Stimulated activated naive B cell treated with anti-CD40 and anti-IgM and Interleukin-4, amounts not matched to agents 10 μg/mL and 1 μg/mL and 100 μg/mL, for 72 hours (primary cell): ENCODE measurements at places on chromosomes 3 and 15.

DNA sequence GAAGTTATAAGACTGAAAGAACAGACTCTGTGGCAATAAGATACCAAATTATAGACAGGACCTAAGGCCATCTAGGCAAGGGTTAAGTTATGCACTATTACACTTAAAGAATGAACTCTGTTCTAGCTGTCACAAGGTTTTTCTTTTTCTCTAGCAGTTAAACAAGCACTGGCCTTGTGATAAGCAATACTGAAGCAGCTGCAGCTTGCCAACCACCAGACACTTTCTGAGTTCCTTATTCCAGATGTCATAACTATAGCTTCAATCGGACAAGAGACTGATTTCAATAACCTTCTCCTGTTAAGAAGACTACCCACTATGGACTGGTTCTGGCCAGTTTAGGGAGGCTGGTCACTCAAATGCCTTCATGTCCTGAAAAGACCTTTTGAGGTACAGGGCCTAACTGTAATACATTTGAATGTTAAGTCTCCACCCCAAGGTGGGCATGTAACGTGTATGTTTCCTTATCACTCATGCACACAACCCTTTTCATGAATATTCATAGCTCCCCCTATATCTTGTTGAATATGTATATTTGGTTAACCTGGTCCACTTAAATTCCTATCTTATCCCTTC, 85.8 kb downstream of the CFAP20DC start:
- H3K4me1 ChIP-seq = no peaks in the 10 kb centered on the region
- DNase-seq = no peak
- H3K4me3 ChIP-seq = no peak overlapping the region
- no peak overlapping the region for H3K27ac ChIP-seq

DNA sequence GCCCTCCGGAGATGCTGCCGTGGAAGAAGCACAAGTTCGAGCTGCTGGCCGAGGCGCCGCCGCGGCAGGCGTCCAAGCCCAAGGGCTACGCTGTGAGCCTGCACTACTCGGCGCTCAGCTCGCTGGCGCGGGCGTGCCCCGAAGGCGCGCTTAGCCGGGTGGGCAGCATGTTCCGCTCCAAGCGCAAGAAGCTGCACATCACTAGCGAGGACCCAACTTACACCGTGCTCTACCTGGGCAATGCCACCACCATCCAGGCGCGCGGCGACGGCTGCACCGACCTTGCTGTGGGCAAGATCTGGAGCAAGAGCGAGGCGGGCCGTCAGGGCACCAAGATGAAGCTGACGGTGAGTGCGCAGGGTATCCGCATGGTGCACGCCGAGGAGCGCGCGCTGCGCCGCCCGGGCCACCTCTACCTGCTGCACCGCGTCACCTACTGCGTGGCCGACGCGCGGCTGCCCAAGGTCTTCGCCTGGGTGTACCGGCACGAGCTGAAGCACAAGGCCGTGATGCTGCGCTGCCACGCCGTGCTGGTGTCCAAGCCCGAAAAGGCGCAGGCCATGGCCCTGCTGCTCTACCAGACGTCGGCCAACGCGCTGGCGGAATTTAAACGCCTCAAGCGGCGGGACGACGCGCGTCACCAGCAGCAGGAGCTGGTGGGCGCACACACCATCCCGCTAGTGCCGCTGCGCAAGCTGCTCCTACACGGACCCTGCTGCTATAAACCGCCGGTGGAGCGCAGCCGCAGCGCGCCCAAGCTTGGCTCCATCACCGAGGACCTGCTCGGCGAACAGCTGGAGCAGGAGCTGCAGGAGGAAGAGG, 1.3 kb downstream of the FAM43A start:
- DNase-seq = peak; percentile 23
- peak overlapping the region; percentile 95 for H3K4me3 ChIP-seq
- H3K4me1 ChIP-seq = peaks cover 88% of the 10 kb centered on the region
- H3K36me3 ChIP-seq = no peaks in the 10 kb centered on the region

DNA sequence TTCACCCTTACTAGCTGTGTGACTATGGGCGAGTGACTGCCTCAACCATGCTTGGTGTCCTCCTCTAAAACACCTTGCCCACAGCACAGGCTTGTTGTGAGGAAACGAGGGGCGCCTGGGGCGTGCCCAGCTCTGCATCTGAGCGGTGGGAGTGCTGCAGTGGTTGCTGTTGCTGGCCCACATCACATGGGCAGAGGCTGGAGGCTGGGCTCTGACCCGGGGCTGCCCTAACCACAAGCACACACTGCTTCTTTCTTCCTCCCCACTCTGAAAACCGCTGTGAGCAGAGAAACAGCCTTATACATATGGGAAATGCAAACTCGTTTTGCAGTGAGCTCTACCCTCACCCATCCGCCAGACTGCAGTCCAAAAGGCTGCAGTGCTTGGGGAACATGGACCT, 74.8 kb upstream of the RPL32 start:
- no peaks in the 10 kb centered on the region for H3K27me3 ChIP-seq
- no peak overlapping the region for H3K4me3 ChIP-seq
- peak overlapping the region; percentile 71 for H3K27ac ChIP-seq

DNA sequence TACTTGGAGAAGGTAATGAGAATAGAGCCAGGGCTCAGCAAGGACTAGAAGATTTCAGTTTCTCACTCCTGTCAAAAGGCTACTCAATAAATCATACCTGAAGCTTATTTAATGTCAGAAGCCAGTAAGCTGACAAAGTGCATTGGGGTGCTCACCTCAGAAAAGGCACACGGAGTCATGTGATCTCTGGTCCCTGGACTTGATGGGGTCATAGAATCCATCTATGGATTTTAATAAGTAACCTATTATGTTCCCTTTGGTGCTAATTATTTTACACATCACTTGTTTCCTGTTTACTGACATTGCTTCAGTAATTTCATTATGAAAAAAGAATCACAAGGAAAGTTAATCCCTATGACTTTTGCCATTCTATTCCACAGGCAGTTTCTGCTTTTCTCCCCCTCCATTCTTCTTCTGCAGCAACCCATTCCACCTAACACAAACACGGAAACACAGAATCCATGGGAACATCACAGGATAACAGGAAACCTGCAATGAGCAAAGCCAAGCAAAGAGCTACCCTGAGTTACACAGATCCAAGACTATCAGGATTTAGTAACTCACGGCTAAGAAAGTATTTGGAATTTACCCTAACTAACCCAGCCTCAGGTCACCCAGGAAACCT, 159.6 kb downstream of the MEIS2 start:
- H3K4me3 ChIP-seq = no peak overlapping the region
- no peaks in the 10 kb centered on the region for H3K27me3 ChIP-seq
- DNase-seq = no peak
- no peaks in the 10 kb centered on the region for H3K36me3 ChIP-seq
- no peak overlapping the region for H3K27ac ChIP-seq

DNA sequence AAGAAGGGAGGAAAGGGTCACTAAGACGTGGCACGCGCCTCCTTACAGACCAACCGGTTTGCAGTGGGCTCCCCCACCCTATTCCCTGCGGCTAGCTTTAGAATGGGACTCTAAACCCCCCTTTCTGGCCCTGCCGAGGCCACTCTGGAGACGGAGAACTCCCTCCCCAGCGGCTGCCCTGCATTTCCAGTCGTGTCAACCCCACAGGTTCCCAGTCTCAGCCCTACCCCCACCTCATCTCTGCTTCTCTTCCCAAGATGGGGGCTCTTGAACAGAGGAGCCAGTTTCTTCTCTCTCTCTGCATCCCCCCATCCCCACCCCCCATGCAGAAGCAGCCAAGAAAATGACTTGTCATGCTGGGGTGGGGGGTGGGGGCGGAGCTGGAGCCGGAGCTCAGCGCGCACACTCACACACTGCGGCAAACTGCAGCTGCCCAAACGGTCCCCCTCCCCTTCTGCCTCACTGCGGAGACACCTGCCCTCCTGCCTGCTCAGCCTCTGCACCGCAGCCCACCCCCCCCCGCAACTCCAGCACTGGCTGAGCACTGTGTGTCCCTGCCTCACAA, 871 bp downstream of the MAP1A start:
- H3K4me3 ChIP-seq = peak overlapping the region; percentile 89
- peaks cover 31% of the 10 kb centered on the region for H3K27me3 ChIP-seq
- peak overlapping the region; percentile 67 for H3K27ac ChIP-seq
- H3K4me1 ChIP-seq = peaks cover 48% of the 10 kb centered on the region

GRCh38 chr15:67157521-67158252, 92.3 kb downstream of the SMAD3 start:
- no peak for DNase-seq
- no peaks in the 10 kb centered on the region for H3K27me3 ChIP-seq
- peaks cover 30% of the 10 kb centered on the region for H3K36me3 ChIP-seq
- no peak overlapping the region for H3K4me3 ChIP-seq

- no peak overlapping the region for H3K27ac ChIP-seq
- no peak for DNase-seq
- H3K4me1 ChIP-seq = peaks cover 11% of the 10 kb centered on the region
- no peak overlapping the region for H3K4me3 ChIP-seq
- H3K36me3 ChIP-seq = peaks cover 3% of the 10 kb centered on the region
Measured at GRCh38 chr15:77552066-77552465, 80.6 kb downstream of the LINGO1 start.

GRCh38 chr3:114119776-114120175, 59.1 kb downstream of the DRD3 start:
- no peak for DNase-seq
- no peaks in the 10 kb centered on the region for H3K36me3 ChIP-seq
- no peak overlapping the region for H3K27ac ChIP-seq
- H3K4me3 ChIP-seq = no peak overlapping the region

DNA sequence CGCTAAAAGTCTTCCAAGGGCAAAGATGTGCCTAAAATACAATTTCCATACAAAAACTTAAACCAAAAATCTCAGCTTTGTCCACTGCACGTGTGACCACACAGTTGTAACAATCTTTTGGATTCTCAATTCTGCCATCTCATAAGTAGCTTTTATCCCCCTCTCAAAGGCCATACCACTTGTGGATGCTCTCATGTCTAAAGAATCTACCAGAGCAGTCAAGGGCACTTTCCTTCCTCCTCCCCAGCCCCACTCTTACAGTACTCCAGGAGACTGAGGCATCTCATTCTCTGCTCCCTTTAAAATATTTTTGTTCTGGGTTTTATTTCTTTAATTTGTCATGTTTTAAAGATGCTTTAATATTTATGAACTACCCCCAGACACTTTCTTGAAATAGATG, 102.3 kb upstream of the PFN2 start:
- no peaks in the 10 kb centered on the region for H3K36me3 ChIP-seq
- DNase-seq = no peak
- H3K27me3 ChIP-seq = peaks cover 7% of the 10 kb centered on the region
- H3K27ac ChIP-seq = no peak overlapping the region

DNA sequence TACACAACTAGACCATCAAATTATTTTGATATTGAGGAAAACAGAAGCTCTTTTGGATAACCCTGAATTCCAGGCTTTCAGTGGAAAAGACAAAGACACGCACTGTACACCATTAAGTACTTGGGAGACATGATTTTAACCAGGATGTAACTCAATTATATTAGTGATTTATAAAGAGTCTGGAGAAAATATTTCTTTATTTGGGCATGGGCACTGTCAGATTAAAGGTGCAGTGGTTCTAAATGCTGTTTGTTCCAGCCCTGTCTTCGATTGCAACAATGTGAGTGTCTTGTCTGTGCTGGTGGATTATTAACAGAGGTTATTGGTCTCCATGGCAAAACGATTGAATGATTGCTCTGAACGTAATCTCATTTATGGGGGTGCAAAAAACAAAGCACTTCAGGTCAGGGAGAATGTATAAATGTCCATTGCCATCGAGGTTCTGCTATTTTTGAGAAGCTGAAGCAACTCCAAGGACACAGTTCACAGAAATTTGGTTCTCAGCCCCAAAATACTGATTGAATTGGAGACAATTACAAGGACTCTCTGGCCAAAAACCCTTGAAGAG, at the start of gene TM4SF4:
Gene TM4SF4 (plus strand): TSS at position 448 of the 568 bp plus-strand sequence. CDS start 181 bp downstream, outside the sequence.
- no peak within 1 kb of the TSS for H3K4me3 ChIP-seq
- no peak within 1 kb of the TSS for H3K27ac ChIP-seq
- no peaks in the 10 kb centered on the region for H3K4me1 ChIP-seq
- H3K27me3 ChIP-seq = peaks cover 8% of the 10 kb centered on the region

DNA sequence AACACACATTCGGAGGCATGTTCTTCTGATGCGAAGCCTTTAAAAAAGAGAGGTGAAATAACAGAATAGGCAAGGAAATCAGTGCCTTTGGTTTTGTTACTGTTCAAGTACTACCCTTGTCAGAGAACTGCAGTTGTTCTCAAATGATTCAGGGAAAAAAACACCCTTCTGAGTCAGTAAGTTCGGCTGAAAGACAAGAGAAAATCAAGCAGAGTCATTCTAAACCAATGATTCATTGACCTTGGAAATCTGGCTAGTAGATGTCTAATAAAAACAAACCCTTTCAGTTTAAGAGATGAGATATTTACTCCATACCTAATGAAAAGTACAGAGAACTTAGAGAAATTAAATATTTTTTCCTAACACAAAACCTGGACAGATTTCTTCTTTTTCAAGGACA, 72.7 kb upstream of the ABI3BP start:
- no peaks in the 10 kb centered on the region for H3K4me1 ChIP-seq
- H3K4me3 ChIP-seq = no peak overlapping the region
- no peak for DNase-seq
- peaks cover 12% of the 10 kb centered on the region for H3K27me3 ChIP-seq

GRCh38 chr3:140845882-140846281, 95.8 kb upstream of the SLC25A36 start:
- H3K27me3 ChIP-seq = peaks cover 11% of the 10 kb centered on the region
- H3K4me1 ChIP-seq = peaks cover 26% of the 10 kb centered on the region
- no peak overlapping the region for H3K27ac ChIP-seq
- no peak for DNase-seq

DNA sequence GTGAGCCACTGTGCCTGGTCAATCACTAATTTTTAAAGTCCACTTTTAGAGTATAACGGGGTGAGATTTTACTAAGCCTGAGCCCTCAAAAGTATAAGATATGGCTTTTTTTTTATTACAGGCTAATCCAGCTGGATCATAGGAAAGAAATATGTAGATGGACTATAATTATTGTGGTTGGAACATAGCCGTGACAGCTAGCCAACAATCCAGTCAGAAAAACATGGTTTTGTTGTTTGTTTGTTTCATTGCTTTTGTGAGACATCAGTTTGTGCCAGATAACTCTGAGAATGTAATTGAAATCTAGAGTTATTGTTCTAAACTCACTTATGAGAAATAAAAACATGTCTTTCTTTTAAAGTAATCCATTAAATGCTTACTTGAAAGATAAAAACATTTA, 37.3 kb upstream of the ATOSA start:
- H3K27ac ChIP-seq = no peak overlapping the region
- H3K4me3 ChIP-seq = no peak overlapping the region
- no peaks in the 10 kb centered on the region for H3K27me3 ChIP-seq
- peaks cover 9% of the 10 kb centered on the region for H3K4me1 ChIP-seq
- DNase-seq = no peak

- H3K36me3 ChIP-seq = no peaks in the 10 kb centered on the region
- DNase-seq = peak; percentile 65
- peaks cover 24% of the 10 kb centered on the region for H3K4me1 ChIP-seq
- H3K27me3 ChIP-seq = peaks cover 81% of the 10 kb centered on the region
- H3K4me3 ChIP-seq = peak overlapping the region; percentile 85
- H3K27ac ChIP-seq = peak overlapping the region; percentile 88
Measured at GRCh38 chr15:79091204-79091867, 756 bp upstream of the RASGRF1 start.

GRCh38 chr3:168531116-168531515, 435.4 kb upstream of the GOLIM4 start:
- no peaks in the 10 kb centered on the region for H3K27me3 ChIP-seq
- no peak overlapping the region for H3K4me3 ChIP-seq
- no peaks in the 10 kb centered on the region for H3K36me3 ChIP-seq
- no peaks in the 10 kb centered on the region for H3K4me1 ChIP-seq
